ENCODE measurements at places on chromosomes 4 and X.

GRCh38 chrX:105647749-105648148 lies 174.6 kb upstream of the NRK start:
- DNase-seq = no peak

DNA sequence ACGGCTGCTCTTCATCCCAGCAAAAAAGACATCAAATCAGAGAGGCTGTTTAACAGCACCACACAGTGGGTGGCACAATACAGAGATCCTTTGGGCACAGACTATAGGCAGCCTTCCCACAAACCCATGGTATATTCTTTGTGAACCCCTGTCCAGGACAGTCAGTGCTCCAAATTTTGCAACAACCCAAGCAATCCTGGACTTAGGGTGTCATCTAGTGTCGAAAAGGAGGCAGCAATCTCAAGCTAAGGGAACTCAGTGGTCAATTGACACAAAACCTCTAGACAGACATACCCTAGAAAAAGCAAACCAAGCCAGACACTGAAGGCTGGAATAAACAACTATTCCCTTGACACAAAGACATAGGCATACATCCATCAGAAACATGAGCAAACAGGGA lies 137.4 kb downstream of the BMP15 start:
- DNase-seq = peak; percentile 0

DNA sequence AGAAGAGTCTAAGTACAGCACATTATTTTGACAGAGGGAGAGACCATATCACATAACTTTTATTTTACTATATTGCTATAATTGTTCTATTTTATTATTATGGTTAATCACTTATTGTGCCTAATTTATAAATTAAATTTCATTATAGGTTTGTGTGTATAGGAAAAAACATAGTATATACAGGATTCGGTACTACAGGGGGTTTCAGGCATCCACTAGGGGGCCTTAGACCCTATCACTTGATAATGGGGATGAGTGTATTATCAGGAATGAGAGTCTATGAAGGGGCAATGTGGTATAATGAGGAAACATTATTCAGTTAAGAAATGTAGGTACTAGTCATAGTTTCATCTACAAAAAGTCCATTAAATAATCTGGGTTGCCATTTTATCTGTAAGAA lies 833.1 kb downstream of the C4orf33 start:
- peak; percentile 35 for DNase-seq

- DNase-seq = no peak
Observed at GRCh38 chrX:5341902-5342301, 886.8 kb downstream of the NLGN4X start.

- DNase-seq = peak; percentile 13
Observed at GRCh38 chr4:11543706-11544105, 115.0 kb upstream of the HS3ST1 start.

- no peak for DNase-seq
Observed at GRCh38 chr4:40265910-40266274, 69.1 kb downstream of the RHOH start.

DNA sequence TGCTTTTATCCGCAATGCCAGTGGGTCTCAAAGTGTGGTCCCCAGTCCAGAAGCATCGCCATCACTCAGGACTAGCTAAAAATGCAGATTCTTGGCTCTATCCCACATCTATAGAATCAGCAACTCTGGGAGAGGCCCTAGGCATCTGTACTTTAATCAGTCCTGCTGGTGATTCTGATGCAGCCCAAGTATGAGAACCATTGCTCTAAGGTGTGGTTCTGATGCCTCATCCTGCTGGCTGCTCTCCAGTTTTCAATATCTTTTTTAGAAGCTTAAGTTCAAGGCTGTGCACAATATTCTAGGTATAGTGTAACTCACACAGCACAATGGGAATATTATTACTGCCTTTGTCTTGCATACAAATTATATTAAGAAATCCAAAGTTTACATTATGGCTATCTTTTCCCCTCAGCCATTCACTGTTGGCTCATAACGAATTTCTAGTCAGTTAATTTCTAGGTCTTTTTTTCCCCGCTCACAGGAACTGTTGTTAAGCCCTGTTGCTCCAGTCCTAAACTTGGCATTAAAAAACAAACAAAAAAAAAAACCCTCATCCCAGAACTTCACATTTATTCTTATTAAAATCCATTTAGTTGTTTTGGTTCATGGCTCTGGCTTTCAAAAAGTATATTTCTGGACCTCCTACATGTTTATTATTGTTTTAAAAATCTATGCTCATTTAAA lies 109.1 kb downstream of the PHEX start:
- no peak for DNase-seq

GRCh38 chr4:80931631-80932081 lies 98.9 kb upstream of the BMP3 start:
- DNase-seq = no peak

DNA sequence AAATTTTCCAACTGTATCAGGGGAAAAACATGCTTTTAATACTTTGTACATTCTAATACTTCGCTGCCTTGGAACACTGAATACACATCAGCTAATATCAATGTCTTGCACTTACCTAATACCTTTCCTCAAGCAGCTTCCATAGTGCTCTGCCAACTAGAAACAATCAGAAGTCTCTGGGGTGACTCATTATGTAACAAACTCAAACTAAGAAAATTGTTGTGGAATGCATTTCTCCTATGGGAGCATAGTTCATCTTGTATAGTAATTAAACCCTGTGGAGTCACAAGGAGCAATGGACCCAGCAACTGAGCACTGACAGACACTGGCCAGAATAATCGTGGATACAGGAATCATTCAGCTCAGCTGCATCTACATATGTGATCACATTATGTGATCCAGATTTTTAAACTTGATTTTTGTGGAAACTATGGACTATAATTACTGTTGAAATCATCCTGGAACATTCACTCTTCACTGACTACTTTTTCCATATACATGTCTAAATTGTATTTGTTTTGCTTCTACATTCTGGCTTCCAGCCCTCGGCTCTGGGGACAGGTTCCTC lies 496.9 kb downstream of the TMA16 start:
- no peak for DNase-seq

DNA sequence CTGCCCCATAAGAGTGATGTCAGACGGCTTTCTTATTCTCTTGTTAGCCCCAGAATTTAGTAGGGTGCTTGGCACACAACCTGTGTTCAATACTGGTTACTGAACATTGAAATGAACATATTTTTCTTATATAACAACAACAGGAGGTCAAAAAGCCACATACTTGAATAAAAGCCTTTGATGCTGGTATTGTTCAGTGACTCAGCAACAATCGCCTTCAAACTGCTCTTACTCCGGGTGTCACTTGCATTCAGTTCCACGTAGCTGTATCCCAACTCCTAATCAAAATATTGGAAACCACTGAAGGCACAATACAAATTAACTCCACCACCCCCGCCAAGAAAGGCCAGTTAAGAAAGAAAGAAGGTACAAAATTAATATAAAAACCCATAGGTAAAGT lies 61.5 kb downstream of the RFC1 start:
- DNase-seq = no peak

- no peak for DNase-seq
Observed at GRCh38 chr4:86107112-86107511, 252.7 kb downstream of the MAPK10 start.

DNA sequence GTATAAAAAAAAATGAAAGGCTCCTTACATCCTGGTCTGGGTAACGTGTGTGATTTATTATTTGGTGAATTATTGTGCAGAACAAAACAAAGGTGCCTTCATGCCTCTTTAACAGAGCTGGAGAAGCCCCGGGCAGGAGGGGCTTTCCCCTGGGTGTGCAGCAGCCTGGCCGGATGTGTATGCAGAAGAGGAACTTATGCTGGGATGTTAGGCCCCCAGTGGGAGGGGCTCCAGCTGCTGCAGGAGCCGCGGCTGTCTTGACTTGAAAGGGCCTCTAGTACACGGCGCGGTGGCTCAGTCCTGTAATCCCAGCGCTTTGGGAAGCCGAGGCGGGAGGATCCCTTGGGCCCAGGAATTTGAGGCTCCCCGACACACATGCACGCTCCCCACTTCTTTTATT lies 16.0 kb downstream of the CCNQ start:
- peak; percentile 89 for DNase-seq

DNA sequence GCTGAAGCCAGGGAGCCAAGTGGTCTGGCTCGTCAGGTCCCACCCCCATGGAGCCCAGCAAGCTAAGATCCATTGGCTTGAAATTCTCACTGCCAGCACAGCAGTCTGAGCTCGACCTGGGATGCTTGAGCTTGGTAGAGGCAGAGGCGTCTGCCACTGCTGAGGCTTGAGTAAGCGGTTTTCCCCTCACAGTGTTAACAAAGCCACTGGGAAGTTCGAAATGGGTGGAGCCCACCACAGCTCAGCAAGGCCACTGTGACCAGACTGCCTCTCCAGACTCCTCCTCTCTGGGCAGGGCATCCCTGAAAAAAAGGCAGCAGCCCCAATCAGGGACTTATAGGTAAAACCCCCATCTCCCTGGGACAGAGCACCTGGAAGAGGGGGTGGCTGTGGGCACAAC lies 353.8 kb downstream of the NAP1L3 start:
- DNase-seq = no peak

DNA sequence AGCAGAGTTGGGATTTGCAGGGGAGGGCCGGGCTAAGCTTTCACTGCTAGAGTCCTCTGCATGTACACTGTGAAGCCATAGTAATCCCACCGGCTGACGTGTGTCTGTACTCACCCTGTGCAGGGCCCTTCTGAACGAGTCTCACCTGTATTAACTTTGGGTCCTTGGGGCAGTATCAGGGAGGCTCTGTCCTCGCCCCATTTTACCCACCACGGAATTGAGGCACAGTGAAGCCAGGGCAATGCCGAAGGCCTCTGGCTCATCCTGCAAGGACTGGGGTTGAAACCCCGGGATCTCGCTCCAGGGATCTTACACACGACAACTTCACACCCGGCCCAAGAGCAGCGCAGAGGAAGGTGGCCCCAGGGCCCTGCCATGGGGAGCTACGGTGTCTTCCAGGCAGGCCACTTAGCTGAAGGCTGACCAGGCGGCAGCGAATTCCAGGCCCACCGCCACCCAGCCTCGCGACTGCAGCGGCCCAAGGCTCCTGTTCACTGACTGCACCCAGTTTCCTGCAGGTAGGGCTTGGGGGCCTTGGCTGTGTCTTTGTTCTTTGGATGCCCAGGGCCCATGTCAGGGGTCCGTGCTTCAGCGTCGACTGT lies 75.5 kb upstream of the ADRA2C start:
- no peak for DNase-seq

DNA sequence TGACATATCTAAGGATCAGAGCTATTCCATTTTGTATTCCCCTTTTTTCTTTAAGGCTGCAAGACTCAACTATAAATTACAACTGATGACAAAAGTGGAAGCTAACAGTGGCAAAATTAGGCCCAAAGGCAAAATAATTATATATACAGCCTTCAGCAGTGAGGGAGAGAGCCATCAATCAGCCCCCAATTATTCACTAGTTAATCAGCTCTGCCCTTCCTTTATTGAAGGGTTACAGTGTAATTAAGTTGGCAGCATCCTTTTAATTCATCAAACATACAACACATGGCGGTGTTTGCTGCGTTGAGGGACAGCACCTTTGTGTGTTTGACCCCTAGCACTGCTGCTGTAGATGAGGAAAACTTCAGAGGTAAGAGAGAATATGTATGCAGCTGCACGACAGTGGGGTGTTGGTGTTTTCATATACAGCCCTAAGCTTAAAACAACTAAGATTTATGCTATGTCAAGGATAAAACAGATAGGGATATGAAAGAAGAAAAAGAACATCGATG lies 973.9 kb upstream of the POU3F4 start:
- no peak for DNase-seq

- DNase-seq = no peak
Observed at GRCh38 chr4:62208921-62209320, 1008.8 kb downstream of the ADGRL3 start.

Measured in NB4 (cell line).